ENCODE measurements at places on chromosomes 16 and 17.

GRCh38 chr16:64892835-64893785 is 228.8 kb downstream of the CDH11 start:
- no peak for DNase-seq

DNA sequence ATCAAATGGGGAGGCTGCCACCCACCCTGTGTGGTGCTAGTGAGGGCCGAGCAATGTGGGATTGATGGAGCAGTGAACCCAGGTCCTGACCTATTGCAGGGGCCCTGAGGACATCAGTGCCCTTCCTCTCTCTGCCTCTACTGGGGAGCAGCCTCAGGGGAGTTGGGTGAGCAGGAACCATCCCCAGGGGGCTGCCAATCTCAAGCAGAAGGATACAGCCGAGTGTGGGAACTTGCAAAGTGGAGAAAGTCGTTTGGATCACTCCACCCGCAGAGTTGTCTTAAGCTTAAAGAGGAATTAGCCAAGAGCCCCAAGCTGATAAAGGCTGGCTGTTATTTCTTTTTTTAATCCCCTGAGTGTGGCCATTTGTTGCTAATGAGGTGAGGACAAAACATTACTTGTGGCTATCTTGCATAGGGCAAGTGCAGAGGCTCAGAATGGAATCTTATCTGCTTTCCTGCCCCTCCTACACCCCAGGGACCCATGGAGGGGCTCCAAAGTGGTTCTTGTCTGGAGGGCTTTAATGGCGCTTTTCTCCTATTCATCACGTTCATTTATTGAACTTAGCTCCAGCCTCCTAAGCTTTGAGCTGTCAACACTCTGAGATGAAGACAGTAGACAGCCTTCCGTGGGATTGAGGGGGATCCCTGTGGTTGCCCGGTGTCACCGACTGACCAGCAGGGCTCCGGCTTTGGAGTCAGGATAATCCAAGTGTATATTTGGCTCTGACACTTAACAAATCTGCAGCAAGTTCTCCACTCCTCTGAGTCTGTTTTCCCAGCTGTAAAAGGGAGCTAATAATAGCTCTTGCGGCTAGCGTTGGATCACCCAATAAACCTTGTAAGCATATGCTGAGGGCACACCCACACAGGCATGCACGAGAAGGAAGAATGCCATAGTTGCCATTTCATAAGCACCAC is 45.1 kb downstream of the MYH11 start:
- DNase-seq, result no peak

DNA sequence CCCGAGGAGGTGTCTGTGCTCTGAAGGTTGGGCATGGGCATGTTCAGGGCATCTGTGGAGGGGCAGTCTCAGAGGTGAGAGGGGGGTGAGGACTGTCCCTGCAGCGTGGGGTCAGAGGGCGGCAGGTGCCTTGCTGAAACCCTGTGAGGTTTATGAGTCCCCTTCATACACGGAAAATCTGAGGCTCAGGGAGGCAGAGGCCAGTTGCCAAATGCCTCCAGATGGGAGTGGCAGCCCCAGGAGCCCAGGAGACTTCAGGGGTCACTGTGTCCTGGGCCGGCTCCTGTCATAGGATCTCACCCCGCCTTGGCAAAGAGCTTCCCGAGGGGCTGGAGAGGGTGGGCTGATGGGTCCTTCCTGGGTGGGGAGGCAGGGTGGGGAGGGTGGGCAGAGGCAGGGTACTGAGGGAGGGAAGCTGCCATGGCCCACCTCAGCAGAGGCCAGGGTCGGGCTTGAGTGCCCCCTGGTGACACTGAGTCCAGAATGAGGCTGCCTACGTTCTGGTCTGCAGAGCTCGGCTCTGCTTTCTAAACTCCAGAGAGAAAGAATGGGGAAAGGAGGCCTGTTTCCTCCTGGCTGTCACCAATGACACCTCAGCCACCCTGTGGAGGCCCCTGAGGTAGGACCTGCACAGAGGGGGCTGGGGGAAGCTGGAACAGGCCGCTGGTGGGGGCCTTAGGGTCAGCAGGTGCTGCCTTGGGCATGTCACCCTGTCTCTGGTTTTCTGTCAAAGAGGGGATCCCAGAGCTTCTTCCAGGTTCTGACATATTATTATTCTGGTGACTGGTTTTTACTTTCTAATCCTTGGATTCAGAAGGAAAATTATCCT is 1.1 kb downstream of the LGALS9 start:
- no peak for DNase-seq

DNA sequence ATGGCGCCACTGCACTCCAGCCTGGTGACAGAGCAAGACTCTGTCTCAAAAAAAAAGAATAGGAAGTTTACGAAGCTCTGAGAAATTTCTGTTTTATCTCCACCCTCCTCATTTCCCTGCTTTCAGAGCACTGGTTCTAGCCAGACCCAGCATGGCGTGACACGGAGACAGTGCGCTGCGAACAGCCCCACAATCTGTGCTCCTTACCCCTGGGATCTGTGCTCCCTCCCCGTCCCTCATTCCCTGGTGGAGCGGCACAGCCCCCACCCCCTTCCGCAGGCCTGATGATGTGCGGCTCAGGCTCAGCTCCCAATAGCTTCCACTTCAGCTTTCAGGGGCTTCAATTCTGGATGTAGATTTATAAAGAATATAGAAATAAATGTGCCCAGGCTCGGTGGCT is 56.1 kb upstream of the ENDOV start:
- no peak for DNase-seq

GRCh38 chr16:47851146-47851545 is 304.6 kb downstream of the ABCC12 start:
- DNase-seq, result peak; percentile 9

DNA sequence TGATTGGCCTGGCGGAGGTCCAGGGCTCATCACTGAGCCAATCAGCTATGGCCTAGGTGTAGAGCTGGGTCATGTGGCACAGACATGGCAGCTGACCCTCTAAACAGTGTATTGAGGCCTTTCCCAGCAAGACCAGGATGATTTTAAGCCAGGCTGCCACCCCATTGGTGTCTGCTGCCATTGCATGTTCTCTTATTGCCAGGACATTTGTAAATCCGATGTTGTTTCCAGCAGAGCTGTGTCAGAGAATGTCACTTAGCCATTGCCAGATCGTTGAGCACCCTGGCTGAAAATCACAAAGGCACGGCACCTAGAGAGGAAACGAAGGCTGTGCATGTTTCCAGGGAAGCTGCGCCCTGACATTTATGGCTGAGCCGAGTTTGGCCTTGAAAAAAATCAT is 33.4 kb downstream of the RBFOX1 start:
- no peak for DNase-seq
